Tibial nerve (tissue), 4 donors: ENCODE measurements at places on chromosomes 5 and 9. TPM values are rescaled to one million over a fixed set of nuclear protein-coding genes. Genes with fewer than 3 reads are reported as not detected.

DNA sequence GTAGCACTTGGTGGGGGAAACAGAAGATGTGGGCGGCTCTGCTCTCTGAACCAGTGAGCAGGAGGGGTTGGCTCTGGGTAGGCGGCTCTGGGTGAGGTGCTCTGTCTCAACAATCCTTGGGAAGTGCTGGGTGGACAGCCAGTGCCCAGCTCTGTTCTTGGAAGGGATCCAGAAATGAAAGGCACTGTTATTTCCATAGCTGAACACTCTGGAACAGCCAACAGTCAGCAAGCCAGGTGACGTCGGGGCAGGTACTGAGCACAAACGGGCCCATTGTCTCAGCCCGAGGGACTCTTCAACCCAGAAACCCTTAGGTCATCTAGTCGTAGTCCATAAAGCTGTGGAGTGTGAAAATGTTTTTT lies 36.3 kb downstream of the OLFM1 start:
- no peak overlapping the region for H3K4me3 ChIP-seq
- no peaks in the 10 kb centered on the region for H3K27me3 ChIP-seq
- no peaks in the 10 kb centered on the region for H3K4me1 ChIP-seq
- H3K36me3 ChIP-seq = peaks cover 28% of the 10 kb centered on the region
- H3K27ac ChIP-seq = no peak overlapping the region

DNA sequence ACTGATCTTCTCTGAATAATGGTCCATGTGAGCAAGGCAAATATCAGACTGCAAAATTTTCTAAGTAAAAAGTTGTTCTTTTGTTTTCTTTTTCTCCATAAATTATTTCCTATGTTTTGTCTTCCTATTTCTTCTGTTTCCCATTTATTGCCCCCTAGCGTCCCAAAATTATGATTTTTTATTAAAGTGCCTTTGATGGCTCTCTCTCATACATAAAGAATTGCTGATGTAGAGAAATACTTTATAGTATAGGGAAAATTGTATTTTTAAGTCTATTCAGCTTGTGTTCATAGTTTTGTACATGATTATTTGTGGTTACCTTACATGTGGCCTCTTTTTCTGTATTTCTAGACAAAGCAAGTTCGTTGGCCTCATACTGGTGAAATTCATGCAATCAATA lies 1031.2 kb downstream of the EFNA5 start:
- no peaks in the 10 kb centered on the region for H3K27me3 ChIP-seq
- DNase-seq = no peak
- no peaks in the 10 kb centered on the region for H3K36me3 ChIP-seq
- no peaks in the 10 kb centered on the region for H3K4me1 ChIP-seq
- no peak overlapping the region for H3K4me3 ChIP-seq

DNA sequence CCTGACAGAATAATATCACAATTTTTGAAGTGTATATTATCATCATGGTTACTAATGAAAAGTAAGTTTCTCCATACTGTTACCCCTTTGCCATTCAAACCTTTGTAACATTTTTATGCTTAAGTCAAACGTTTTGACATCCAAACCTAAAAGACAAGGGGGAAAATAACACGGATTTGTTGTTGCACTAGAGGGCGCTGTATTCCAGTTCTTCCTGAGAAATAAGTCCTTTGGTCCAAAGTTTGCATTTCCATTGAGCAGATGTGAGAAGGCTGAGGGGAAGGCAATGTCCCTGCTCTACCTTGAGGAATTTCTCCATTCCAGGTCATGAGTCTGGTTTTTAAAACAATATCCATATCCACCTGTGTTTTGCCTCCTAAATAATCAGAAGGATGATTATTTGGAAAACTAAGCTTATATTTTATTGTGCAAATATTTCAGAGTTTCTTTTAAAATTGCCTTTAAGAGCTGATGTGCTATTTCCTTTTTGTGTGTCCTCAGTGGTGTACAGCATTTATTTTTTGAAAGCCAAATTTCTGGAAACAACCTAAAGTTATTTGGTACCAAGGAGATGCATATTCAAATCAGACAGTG lies 9.7 kb downstream of the LECT2 start:
- no peaks in the 10 kb centered on the region for H3K4me1 ChIP-seq
- no peaks in the 10 kb centered on the region for H3K36me3 ChIP-seq
- no peak for DNase-seq
- H3K4me3 ChIP-seq = no peak overlapping the region
- no peak overlapping the region for H3K27ac ChIP-seq
- no peaks in the 10 kb centered on the region for H3K27me3 ChIP-seq

GRCh38 chr5:146675636-146676035 lies 159.6 kb upstream of the GPR151 start:
- DNase-seq = no peak
- no peak overlapping the region for H3K4me3 ChIP-seq
- peaks cover 1% of the 10 kb centered on the region for H3K4me1 ChIP-seq
- H3K27ac ChIP-seq = no peak overlapping the region

GRCh38 chr9:108167136-108167900 lies 677.7 kb upstream of the KLF4 start:
- H3K4me3 ChIP-seq = no peak overlapping the region
- DNase-seq = no peak
- H3K27me3 ChIP-seq = no peaks in the 10 kb centered on the region
- H3K27ac ChIP-seq = no peak overlapping the region
- H3K36me3 ChIP-seq = no peaks in the 10 kb centered on the region

Gene ACTBL2
- total RNA-seq = not detected

- no peaks in the 10 kb centered on the region for H3K36me3 ChIP-seq
- H3K27me3 ChIP-seq = no peaks in the 10 kb centered on the region
- no peaks in the 10 kb centered on the region for H3K4me1 ChIP-seq
- no peak overlapping the region for H3K27ac ChIP-seq
- no peak overlapping the region for H3K4me3 ChIP-seq
Observed at GRCh38 chr5:2193542-2194235, 311.0 kb upstream of the IRX4 start.

DNA sequence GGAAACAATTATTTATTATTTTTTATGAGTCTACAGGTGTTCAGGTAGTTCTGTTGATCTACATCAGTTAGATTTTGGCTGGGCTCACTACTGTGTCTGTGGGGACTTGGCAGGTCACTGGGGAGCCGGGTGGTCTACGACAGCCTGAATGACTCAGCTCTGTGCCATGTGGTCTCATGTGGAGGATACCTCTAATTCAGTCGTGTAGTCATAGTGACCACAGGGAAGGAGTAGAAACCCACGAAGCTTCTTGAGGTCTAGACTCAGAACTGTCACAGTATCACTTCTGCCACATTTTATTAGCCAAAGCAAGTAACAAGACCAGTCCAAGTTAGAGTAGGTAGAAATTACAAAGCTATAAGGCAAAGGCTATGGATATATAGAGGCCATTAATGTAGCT lies 64.7 kb upstream of the GRAMD2B start:
- H3K4me3 ChIP-seq = no peak overlapping the region
- DNase-seq = no peak
- H3K27me3 ChIP-seq = no peaks in the 10 kb centered on the region
- no peak overlapping the region for H3K27ac ChIP-seq
- H3K4me1 ChIP-seq = no peaks in the 10 kb centered on the region

Gene GHR
- total RNA-seq = 39.6 TPM

DNA sequence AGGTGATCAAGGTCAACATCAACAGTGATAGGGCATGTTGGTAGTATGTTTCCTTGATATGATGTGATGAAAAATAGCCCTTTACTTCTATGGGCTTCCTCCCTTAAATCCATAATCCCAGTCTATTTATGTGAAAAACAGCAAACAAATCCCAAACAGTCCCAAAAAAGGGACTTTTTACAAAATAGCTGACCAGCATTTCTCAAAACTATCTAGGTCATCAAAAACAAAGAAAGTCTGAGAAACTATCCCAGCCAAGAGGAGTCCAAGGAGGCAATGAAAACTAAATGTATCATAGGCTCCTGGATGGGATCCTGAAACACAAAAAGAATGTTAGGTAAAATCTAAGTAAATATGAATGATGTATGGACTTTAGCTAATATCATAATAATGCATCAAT lies 71.2 kb downstream of the MARCHF3 start:
- H3K27me3 ChIP-seq = no peaks in the 10 kb centered on the region
- no peak overlapping the region for H3K27ac ChIP-seq
- H3K4me1 ChIP-seq = no peaks in the 10 kb centered on the region

DNA sequence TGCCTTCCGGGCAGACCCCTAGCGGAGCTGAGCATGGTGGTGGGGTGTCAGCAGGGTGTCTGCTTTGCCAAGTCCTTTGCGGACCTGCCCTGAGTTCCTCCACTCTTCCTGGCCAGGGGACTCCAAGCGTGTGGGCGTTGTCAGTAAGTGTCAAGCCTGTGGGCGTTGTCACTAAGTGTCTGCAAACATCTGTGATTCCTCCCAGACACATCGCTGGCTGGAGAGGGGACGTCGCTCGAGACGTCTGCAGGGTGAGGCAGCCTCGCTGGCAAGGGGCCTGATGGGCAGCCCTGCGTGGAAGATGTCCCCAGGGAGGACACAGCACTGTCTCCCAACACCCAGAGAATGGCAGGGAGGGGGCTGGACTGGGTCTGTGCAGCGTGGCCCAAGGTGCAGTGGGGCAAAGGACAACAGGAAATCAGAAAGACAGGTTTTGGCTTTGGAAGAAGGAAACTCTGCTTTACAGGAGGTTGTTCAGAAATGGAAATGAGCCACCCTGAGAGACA lies 28.8 kb downstream of the ADAMTSL2 start:
- H3K4me3 ChIP-seq = no peak overlapping the region
- H3K27ac ChIP-seq = no peak overlapping the region
- H3K36me3 ChIP-seq = no peaks in the 10 kb centered on the region

Gene KLF9
- total RNA-seq = 387 TPM

DNA sequence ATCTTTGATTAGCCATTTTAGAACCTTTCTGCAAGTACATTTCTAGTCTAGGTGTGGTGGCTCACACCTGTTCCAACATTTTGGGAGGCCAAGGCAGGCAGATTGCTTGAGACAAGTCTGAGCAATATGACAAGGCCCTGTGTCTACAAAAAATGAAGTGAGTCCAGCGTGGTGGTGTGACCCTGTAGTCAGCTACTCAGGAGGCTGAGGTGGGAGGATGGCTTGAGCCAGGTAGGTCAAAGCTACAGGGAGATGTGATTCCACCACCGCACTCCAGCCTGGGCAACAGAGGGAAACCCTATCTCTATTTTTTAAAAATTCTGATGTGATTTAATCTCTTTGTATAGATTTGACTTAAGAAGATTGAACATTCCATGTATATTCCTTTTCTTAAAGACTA lies 95.7 kb upstream of the FAM120A start:
- H3K4me1 ChIP-seq = no peaks in the 10 kb centered on the region
- H3K4me3 ChIP-seq = no peak overlapping the region
- no peaks in the 10 kb centered on the region for H3K27me3 ChIP-seq
- no peak overlapping the region for H3K27ac ChIP-seq
- no peak for DNase-seq
- no peaks in the 10 kb centered on the region for H3K36me3 ChIP-seq

GRCh38 chr5:1058988-1059883 lies 50.6 kb downstream of the NKD2 start:
- H3K27me3 ChIP-seq = no peaks in the 10 kb centered on the region
- H3K36me3 ChIP-seq = no peaks in the 10 kb centered on the region
- no peaks in the 10 kb centered on the region for H3K4me1 ChIP-seq
- no peak overlapping the region for H3K4me3 ChIP-seq
- no peak for DNase-seq
- H3K27ac ChIP-seq = no peak overlapping the region

GRCh38 chr9:100662122-100662521 lies 84.2 kb downstream of the CAVIN4 start:
- H3K27me3 ChIP-seq = no peaks in the 10 kb centered on the region
- H3K4me3 ChIP-seq = no peak overlapping the region
- no peak overlapping the region for H3K27ac ChIP-seq
- no peaks in the 10 kb centered on the region for H3K36me3 ChIP-seq

DNA sequence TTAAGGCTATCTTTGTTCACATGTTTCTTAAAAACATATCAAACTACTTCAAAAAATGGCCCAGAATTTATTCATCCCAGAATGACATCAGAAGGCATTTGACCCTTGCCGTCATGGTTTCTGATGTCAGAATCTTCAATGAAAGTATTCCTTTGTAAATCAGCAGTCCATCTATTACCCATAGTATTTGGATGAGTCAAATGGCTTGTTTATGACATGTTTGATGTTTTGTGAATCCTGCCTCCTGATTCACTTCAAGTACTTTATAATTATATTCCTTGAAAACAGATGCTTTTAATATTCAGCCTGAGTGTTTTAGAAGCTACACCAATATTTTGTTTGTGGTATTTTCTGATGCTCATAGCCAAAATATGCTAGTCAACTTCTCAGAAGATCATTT lies 200.8 kb upstream of the MEF2C start:
- H3K4me3 ChIP-seq = no peak overlapping the region
- no peaks in the 10 kb centered on the region for H3K27me3 ChIP-seq
- no peak for DNase-seq
- H3K36me3 ChIP-seq = no peaks in the 10 kb centered on the region
- no peaks in the 10 kb centered on the region for H3K4me1 ChIP-seq
- no peak overlapping the region for H3K27ac ChIP-seq

- no peak for DNase-seq
- H3K27me3 ChIP-seq = no peaks in the 10 kb centered on the region
- H3K36me3 ChIP-seq = no peaks in the 10 kb centered on the region
- no peak overlapping the region for H3K4me3 ChIP-seq
- no peaks in the 10 kb centered on the region for H3K4me1 ChIP-seq
Observed at GRCh38 chr5:126858441-126858840, 81.5 kb downstream of the LMNB1 start.

DNA sequence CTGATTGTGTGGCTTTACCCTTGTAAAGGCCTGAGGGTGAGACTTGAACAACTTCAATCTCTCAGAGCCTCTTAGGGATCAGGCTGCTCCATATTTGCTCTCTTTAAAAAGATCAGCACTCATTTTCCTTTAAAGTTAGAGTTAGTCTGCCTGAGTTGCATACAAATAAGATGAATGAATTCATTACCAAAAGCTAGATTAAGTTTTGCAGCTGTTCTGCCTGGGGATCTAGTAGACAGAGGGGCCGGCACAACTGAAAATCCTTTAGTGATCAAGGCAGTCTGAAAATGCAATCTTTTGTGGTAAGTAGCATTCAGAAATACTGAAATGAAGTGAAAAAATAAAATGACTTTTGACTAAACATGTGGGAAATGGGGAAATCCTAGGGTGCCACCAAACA lies 264.0 kb downstream of the MAN2A1 start:
- DNase-seq = no peak
- no peaks in the 10 kb centered on the region for H3K36me3 ChIP-seq
- no peaks in the 10 kb centered on the region for H3K4me1 ChIP-seq
- H3K4me3 ChIP-seq = no peak overlapping the region

DNA sequence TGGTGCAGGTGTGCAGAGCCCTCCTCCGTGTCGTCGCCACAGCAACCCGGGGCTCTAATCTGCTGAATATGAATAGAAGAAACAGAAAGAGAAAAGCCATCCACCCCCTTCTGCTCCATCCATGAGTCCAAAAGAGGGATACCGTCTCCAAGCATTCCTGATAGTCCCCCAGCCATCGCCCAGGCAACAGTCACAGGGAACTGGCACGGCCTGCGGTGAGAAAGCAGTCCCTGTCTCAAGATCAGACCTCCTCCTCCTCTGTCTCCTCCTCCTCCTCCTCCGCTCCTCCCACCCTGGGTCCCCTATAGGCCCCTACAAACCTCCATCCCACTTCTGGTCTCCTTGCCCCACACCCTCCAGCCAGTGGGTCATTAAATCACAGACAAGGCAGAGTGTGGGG lies 308.1 kb upstream of the MPDZ start:
- DNase-seq = no peak
- no peaks in the 10 kb centered on the region for H3K27me3 ChIP-seq
- H3K27ac ChIP-seq = no peak overlapping the region
- peaks cover 10% of the 10 kb centered on the region for H3K4me1 ChIP-seq
- no peak overlapping the region for H3K4me3 ChIP-seq
- no peaks in the 10 kb centered on the region for H3K36me3 ChIP-seq

GRCh38 chr5:143224672-143225071 lies 178.8 kb downstream of the NR3C1 start:
- no peaks in the 10 kb centered on the region for H3K4me1 ChIP-seq
- no peak for DNase-seq
- H3K27me3 ChIP-seq = no peaks in the 10 kb centered on the region
- H3K4me3 ChIP-seq = no peak overlapping the region
